ENCODE measurements at places on chromosomes 1 and 21. TPM values are rescaled to one million over a fixed set of nuclear protein-coding genes. Genes with fewer than 3 reads are reported as not detected.

DNA sequence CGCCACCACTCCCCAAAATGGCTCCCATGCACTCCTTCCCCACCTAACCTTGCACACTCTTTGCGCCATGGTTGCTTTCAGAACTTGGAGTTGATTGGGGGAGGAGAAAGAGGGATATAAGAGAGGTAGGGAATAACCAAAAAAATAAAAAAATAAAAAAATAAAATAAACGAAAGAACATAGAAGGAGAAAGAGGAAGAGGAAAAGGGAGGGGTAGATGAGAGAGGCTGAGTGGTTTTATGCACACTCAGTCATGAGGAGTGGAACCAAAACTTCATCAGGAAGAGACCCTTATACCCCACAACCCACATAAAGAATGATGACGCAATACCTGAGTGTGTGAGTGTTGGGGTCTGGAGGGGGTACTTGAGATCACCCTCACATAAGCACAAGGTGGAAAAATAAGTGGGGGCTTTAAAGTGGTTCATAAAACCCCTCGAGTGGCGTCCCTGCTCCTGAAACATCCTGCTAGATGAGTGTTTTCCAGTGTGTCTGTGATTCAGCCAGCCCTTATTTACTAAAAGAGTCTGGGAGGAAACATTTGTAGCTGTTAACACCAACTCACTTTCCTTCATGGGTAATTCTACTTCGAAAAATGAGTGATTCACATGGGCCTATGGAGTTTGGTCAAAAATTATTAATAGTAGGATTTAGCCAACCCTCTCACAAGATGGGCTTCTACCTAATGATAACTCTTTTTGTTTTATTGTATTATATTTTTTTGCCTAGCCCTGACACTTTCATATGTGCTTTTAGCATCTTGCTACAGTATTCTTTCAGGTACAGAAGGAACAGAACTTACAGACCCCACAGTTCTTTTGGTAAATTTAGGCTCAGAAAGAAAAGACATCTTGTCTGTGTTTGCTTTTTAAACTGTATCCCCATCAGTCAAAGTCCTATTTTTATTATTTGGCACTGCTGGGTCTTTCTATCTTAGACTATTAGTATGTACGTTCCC lies 5.2 kb downstream of the SLAMF1 start:
- no peak for DNase-seq

DNA sequence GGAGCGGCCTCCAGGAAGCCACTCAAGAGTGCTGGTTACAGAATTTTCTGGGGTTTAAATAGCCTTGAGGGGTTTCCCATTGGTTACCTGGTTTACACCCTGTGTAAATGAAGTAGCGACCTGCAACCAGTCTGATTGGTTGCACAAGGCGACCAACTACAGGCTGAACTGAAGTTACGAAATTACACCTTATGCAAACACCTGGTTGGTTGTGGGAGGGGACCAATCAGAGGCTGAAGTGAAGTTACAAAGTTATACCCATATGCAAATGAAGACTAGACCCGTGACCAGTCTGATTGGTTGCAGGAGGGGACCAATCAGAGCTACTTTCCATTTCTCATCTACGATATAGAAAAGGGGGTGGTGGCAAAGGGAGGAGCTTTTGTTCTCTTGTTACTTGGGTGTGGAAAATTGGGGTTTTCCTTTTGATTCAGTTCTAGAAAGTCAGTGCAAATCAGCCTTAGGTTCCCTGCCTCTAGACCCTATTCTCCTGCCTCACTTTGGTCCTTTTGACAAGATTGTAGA lies 22.2 kb upstream of the C1orf174 start:
- no peak for DNase-seq

GRCh38 chr1:220879076-220879508 lies at the start of gene HLX:
Gene HLX, plus strand, starts transcription at chr1:220879443. Its CDS starts 415 bp downstream, at chr1:220879858.
- DNase-seq, result peak; percentile 98

- no peak for DNase-seq
Observed at GRCh38 chr1:171610385-171610784, 11.7 kb upstream of the MYOCOS start.

DNA sequence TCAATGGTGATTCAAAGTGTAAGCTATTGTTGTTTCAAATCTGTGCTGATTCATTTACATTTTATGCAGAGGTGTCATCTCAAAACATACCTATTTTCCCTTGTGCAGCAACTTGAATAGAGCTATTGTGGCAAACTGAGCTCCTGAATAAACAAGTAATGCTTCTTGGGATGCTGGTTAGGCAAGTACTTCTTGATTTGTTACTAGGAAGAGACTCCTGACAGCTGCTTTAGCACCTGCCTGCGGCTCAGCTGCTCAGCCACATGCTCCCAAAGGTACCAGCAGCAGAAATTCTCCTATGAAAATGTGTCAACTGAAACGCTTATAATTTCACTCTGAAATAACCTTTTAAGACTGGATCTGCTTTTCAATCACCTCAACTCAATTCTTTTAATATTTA lies 352.3 kb downstream of the RYR2 start:
- no peak for DNase-seq

DNA sequence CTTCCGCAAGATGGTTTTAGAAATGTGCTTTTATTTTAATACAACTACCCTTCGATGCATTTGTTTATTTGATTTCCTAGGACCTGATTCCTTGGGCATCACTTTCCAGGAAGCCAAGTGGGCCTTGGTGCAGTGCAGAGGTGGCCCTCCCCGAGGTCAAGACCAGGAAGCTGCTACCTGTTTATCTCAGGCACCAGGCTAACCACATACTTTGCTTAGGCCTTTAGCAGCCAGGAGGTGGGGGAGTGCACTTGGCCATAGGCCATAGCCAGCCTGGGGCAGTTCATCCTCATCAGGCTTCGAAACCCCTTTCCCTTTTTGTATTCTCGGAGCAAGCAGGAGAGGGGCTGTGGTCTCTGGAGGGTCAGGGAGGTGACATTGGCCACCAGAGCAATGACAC lies 45.4 kb downstream of the SMYD2 start:
- no peak for DNase-seq

GRCh38 chr1:53359225-53359933 lies 31.5 kb upstream of the LRP8 start:
- peak; percentile 53 for DNase-seq

DNA sequence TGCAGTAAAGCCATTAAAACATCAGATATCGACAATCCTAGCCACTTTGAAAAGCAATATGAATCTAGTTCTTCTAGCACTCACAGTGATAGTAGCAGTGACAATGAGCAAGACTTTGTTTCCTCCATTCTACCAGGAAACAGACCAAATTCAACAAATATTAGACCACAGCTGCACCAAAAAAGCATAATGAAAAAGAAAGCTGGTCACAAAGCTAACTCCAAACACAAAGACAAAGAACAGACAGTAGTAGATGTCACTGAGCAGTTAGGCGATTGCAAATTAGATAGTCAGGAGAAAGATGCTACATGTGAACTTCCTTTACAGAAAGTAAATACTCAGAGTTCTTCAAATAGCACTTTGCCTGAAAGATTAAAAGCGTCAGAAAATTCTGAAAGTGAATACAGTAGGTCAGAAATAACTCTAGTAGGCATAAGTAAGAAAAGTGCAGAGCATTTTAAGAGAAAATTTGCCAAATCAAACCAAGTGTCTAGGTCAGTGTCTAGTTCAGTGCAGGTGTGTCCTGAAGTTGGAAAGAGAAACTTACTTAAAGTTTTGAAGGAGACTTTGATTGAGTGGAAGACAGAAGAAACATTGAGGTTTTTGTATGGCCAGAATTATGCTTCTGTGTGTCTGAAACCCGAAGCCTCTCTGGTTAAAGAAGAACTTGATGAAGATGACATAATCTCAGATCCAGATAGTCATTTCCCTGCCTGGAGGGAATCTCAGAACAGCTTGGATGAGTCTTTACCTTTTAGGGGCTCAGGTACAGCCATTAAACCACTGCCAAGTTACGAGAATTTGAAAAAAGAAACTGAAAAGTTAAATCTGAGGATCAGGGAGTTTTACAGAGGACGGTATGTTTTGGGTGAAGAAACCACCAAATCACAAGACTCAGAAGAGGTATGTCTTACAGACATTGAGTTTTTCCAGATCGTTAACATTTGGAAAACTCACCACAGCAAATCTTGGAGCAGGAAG lies 24.9 kb downstream of the RPAP2 start:
- no peak for DNase-seq

DNA sequence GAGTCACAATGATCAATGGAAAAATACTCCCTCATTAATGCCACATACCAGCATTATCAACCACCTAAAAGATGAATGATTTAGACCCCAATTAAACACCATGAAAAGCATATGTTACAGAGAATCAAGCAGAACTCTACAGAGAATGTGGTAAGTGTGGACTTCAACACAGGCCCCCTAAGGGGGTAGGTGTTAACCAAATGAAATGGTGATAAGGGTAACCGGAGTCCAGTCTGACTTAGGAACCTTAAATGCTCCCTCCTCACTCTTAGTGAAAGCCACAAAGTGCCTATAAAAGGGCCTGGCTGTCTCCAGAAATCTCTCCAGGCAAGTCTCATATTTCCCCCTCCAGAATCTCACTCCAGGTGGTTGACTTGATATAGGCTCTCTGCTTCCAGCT lies 149.2 kb upstream of the FOXD3 start:
- no peak for DNase-seq

GRCh38 chr21:29546071-29546470 lies 247.3 kb downstream of the BACH1 start:
- DNase-seq, result no peak

DNA sequence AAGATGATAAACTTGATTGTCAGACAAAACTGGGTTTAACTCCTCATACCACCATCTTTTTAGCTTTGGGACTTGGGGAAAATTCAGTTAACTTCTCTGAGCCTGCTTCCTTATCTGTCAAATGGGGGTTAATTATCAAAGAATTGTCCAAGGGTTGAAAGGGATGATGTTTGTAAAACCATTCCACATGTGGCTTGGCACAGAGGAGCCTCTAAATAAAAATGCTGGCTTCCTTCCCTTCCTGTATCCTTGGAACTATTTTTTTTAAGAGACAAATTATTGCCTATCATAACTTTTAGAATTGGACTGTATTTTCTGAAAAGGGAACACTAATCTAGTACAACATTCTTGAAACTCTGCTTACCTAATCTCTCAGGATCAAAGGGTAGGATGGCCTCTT lies 143.4 kb upstream of the USP24 start:
- no peak for DNase-seq

GRCh38 chr1:207818971-207819451 lies 67.2 kb downstream of the CD46 start:
- no peak for DNase-seq

DNA sequence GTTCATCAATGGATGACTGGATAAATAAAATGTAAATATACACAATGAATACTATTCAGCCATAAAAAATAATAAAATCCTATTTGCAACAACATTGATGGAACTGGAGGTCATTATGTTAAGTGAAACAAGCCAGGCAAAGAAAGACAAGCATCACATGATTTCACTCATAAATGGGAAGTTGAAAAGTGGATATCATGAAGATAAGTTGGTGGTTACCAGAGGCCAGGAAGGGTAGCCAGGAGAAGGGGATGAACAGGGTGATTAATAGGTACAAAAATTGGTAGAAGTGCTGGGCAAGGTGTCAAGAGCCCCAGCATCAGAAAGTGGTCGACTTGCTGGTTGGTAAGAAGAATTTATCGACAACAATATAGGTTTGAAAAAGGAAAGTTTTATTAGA lies 1.3 kb upstream of the PARK7 start:
- DNase-seq, result no peak

DNA sequence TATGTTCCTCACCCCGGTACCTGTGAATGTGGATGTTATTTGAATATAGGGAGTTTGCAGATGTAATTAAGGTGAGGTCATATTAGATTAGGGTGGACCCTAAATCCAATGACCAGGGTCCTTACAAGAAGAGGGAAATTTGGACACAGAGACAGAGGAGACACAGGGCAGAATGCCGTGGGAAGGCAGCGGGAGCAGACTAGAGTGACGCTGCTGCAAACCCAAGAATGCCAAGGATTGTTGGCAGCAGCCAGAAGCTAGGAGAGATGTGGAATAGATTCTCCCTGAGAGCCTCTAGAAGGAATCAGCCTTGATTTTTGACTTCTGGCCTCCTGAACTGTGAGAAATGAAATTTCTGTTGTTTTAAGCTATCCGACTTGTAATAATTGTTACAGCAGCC lies 53.6 kb downstream of the SPATA46 start:
- no peak for DNase-seq

DNA sequence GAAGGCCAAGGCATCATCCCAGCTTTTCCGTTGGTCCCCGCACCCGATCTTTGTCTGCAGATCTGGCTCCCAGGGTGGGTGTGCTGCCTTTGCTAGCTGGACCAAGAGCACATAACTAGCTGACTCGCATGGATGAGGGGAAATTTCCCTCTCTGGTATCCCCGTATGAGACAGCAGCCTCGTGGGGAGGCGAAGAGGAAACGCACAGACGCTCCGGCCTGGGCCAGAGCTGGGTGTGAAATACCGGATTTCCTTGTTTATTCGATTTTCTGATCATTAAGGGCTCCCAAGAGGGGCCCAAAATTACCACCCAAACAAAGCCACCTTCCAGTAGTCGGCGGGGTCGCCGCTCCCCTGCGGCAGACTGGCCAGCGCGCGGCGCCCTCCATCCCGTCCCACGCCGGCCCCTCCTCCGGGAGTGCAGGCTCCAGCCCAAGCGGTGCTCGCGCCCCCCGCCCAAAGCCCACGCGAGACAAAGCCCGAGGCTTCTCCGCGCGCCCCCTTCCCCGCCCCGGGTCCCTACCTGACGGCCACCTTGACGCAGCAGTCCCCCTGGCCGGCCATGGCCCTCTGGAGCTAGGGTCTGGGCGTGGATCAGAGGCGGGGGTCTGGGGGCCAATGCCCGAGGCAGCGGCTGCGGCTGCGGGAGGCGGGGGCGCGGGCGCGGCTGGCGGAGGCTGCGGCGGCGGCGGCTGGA lies 546 bp downstream of the KIF21B start:
- no peak for DNase-seq

GRCh38 chr1:201397675-201398074 lies 1.4 kb downstream of the LAD1 start:
- no peak for DNase-seq

- DNase-seq, result no peak
Observed at GRCh38 chr1:97243973-97244560, 522.5 kb downstream of the PTBP2 start.

The RAB7B gene
- 0.32 TPM for total RNA-seq

The KPRP gene
- not detected for total RNA-seq

The AIRE gene
- not detected for total RNA-seq

The GUCA2B gene
- total RNA-seq, result not detected

The SFN gene
- total RNA-seq, result not detected

The MAN1C1 gene
- 20.2 TPM for total RNA-seq

The PGBD5 gene
- 0.42 TPM for total RNA-seq

The ADAMTS1 gene
- 60.6 TPM for total RNA-seq

The DDR2 gene
- 143 TPM for total RNA-seq

The SELENBP1 gene
- 88.8 TPM for total RNA-seq

The PMVK gene
- total RNA-seq, result 26.2 TPM

The MFSD2A gene
- total RNA-seq, result 5.1 TPM

The SPRR2A gene
- not detected for total RNA-seq

The TMPRSS3 gene
- total RNA-seq, result not detected

Data from esophagus muscularis mucosa (tissue), 4 donors.